ENCODE measurements at places on chromosomes 2 and 18.

DNA sequence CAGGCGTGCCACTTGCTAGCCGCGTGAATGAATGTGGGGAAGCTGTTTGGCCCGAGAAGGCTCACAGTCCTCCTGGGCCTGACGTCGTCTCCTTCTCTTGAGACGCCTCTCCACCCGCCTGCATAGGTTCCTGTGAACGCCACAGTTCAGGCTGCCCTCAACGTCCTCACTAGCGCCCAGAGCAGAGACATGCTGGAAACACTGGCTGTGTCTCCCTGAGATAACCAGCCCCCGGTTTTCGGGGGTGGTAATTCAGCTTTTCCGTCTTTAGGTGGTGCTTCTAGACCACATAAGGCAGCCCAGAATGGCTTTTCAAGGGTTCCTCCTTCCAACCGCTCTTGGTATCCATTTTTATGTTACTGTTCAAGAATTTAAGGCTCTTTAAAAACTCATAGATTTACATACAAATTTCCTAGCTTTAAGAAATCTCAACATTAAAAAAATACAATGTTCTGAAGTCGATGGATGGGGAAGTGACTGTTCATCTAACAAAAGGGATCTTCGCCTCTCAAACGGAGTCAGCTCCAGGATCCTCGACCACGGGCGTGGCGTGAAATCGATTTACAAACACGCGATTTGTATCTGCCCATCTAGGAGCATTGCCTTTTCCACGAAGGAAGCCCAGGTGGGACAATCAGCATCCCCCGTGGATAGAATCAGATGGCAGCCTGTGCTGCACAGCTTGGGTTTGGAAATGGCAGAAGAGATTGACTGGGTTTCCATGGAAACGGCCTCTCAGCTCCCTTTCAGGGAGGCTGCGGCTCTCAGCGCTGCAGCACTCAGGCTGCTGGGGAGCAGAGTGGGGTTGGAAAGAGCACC lies 110.6 kb upstream of the PXDN start:
- DNase-seq = no peak

- no peak for DNase-seq
Measured at GRCh38 chr2:100211521-100211920, 69.1 kb upstream of the AFF3 start.

DNA sequence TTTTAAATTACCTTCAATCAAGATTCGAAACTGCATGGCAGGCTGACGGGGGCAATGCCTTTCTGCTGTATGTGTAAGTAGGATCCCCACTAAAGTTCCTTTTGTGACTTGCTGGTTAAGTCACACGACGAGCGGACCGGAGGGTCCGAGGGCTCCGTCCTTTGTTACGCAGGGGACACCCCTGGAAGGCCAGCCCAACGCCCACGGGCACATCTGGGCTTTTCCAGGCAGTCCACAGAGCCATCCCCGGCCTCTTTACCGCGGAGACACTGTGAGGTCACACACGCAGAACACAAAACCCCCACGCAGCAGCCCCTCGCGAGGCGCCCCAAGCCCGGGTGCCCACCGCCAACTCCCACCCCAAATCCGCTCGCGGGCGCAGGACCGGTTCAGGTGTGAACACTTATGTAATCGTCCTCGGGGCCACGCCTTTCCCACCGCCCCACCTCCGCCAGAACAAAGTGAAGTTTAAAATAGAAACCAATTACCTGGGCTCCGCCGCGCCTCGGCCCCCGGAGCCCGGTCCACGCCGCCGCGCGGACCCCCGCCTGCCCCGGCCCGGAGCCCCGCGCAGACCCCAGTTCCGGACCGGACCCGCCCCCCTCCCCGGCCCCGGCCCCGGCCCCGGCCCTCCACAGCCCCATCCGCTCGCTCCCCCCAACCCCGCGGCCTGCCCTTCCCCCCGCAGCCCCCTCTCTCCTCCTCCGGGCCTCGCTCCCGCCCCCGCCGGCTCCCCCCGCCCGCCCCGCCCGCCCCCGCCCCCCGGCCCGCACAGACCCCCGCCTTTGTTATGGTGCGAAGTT lies 4.2 kb downstream of the ZNF516 start:
- DNase-seq = no peak

DNA sequence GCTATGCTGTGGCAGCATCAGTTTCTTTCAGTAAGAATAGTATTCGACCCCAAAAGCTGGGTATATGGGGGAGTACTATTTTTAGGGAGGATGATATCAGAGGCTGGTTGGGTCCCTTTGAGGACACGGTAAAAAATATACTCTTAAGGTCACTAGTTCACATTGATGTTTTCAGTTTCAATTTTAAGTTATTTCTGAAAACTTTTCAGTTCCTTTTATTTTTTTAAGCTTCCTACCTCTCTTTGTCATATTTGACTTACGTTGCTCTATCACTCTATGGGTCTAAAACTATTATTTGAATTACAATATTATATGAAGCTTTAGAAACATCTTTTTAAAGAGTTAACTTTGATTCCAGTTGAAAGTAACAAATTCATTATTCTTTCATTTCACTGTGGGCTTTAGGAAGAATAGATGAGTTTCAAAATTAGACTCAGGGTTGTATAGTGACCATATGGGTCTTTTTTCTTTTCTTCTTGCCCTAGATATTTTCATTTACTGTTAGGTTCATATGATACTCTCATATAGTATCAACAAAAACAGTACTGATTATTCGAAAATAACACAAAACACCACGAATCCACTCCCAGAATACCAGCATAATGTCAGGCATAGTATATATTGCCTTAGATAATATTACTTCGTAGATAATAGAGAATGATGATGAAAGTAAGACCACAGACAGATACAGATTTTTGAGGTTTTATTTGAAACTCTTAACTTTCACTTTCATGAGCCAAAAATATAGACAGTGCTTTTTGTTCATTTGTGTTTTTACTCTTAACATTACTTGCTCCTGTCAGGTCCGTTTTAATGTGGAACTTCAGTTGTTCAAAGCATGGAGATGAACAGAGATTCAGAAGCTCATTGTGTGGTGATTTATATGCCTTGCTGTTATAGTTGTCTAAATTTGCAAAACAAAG lies 9.8 kb downstream of the RMDN2 start:
- DNase-seq = no peak

GRCh38 chr2:223591596-223591995 lies 10.6 kb downstream of the SCG2 start:
- no peak for DNase-seq

DNA sequence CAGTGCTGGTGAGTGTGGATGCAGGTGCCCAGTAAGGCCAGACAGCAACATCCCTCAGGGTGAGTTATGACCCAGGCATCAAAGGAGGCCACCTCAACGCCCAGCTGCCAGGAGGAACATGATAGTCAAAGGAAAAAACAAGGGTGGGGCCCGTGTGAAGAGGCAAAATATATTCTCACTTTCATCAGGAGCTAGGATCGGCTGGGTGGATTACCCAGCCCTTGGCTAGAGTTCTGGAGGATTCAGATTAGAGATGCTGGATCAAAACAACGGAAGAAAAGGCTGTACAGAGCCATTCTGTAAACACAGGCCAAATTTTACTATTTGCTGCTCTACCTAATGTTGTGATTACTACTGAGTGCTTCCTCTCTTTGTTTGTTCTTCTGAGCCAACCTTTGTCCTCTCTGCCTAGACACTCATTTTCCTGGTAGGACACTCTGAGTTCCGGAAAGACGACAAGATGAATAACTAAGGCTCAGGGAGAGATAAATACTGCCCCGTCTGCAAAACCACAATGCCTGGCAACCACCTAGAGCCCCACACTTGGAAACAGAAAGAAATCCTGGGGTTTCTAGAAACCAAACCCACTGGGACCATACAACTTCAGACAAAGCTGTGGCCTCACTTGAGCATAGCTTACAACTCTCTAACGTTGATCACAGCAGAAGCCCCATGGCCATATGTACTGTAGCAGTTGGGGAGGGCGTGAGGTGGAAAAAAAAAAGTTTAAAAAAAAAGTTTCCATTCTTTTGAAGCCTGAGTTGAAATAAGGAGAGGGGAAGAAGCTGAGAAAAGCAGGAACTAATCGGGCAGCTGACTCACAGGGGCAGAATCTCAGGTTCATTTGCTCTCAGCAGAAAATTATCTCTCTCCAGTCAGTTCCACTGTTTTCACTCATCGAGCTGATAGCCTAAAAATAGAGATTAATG lies 17.8 kb upstream of the PMAIP1 start:
- DNase-seq = no peak

DNA sequence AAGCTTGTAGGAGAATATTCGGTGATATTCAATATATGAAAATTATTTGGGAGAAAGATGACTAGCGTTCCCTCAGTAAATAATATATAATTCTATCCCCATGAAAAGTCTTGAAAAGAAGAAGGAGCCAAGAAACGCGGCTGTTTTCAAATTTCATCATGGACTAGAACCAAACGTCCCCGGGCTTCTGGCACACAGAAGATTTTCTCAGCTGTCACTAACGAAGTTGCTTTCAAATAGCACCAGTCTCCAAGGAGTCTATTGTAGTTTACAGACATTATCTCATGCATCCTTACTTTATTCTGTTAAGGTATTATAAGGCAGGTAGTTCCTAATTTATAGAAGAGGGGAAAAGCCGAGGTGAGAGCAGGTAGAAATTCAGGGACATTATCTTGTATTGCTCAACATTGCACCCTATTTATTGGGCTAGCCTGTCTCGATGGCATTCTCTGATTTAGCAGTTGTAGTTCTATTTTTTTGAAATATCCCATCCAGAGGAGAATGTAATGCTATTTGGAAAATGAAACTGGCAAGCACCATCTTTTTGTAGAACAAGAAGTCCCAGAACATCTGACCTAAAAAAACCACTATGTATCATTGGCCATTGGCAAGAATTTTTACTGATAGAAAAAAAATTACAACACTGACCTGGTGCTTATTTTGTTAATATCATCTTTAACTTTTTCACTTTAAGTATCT lies 198.1 kb upstream of the RASGRP3 start:
- no peak for DNase-seq

GRCh38 chr2:169659320-169659719 lies 34.9 kb downstream of the CFAP210 start:
- no peak for DNase-seq

GRCh38 chr2:141911485-141912066 lies 219.2 kb downstream of the LRP1B start:
- DNase-seq = no peak

DNA sequence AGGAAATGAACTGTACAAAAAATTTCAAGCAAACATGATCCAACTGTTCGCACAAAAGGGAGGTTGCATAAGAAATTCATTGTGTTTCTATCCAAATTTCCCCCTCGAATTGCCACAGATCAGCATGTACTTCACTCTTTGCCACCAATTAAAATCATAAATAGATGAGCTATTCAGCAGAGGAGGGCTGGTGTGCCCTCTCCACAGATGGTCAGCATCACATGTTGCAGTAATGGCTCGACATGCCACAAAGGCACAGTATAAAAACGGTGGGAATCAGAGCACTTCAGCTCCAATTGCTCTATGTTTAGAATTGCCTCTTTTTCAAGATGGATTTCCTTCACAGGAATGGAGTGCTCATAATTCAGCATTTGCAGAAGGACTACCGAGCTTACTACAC lies at the start of gene G6PC2:
TSS of gene G6PC2 (plus strand) at position 289 of the 400 bp plus-strand sequence. CDS start at position 330, 41 bp downstream.
- DNase-seq = no peak

DNA sequence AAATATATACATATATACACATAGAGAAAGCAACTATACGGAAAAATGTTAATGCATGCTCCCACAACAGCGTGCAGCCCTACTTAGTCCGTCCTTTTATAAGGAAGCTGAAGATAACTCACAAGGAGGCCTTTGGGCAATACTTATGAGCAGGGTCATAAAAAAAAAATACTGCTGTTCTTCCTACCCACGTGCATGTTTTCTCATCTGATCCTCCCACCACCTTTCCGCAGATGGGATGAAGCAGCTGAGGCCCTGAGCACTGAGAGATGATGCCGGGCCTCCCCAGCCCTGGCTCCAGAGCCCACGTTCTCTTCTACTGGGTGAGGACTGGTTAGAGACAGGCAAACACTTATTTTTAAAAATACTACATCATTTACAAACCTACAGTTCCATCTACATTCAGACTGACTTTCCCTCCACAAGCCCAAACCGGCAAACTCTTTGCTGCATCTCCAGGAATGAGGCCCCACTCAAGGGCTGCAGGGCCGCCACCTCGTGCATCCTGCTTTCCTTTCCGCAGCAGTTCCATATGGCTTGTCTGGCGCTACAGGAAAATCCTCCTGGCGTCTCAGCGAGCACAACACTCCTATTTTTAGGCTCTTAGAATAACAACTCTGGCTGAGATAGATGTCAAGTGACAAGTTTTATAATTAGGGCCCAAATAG lies 41.6 kb downstream of the TBC1D8 start:
- no peak for DNase-seq

DNA sequence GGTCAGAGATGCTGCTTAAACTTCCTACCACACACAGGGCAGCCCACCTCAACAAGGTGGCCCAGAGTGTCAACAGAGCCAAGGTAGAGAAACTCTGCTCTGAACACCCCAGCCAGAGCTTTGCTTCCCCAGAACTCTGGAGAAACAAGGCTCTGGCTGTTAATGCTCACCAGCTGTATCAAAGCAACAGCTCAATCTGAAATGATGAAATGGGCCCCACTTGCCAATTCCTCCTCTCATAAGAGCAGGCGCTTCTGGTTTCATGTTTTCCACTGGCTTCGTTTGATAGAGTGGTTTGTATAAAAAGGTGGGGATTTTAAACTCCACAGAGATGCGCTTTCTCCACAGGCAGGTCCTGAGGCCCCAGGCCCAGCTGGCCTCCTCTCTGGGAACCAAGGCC lies 60.9 kb upstream of the TFCP2L1 start:
- no peak for DNase-seq

DNA sequence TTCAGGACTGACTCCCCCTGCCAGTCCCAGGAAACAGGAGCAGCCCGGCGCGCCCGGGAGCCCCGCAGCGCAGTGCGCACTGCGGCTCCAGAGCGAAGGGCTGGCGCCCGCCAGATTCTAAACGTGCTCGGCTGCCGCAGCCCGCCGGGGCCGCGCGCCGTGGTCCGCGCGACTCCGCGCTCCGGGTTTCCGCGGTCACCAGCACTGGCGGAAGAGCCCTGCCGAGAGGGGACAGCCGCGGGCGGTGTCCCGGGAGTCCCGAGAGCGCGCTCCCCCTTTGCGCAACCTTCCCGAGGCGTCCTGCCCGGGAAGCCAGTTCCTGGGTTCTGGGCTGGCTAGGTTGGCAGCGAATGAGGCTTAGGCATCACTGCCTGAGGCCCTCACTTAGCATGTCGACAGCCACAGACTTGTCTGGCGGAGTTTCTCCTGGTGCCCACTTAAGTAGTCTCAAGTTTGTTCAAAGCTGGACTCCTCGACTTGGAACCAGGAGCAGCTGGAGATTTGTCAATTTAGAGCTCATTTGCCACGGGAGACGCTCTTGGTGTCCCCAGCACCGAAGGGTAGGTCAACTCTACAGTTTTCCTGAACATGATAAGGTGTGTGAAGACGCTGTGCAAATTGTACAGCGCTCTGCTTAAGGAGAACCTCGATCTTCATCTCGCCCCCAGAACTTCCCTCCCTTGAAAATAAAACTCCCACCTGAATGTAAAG lies 1.5 kb upstream of the VSNL1 start:
- no peak for DNase-seq

GRCh38 chr2:227134591-227134990 lies 29.4 kb downstream of the COL4A4 start:
- no peak for DNase-seq
